ENCODE measurements at places on chromosomes 2 and 18.

- DNase-seq: no peak
These were observed 11.4 kb downstream of the HK2 start for GRCh38 chr2:74845217-74845751.

- DNase-seq: no peak
These were observed 29.4 kb upstream of the WDR75 start for GRCh38 chr2:189411860-189412259.

DNA sequence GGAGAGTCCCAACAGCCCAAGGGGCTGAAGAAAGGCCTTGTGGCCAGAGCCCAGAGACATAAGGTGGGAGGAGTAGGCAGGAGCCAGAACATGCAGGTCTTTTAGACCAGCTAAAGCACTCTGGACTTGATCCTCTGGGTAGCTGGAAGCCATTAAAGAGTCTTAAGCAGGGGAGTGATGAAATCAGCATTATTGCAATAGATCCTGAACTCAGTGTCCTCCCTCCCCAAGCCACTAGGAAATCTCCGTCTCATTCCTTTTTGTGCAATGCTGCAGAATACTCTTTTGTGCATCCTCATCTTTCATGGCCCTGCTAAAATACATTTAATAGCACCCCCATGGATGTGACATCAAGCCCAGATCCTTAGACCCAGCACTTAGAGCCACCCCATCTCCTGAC is 58.6 kb upstream of the ZCCHC2 start:
- no peak for DNase-seq

GRCh38 chr2:208820014-208820688 is 413.6 kb downstream of the PTH2R start:
- DNase-seq: no peak

- DNase-seq: no peak
These were observed 210.7 kb downstream of the KLHL29 start for GRCh38 chr2:23595601-23596251.

DNA sequence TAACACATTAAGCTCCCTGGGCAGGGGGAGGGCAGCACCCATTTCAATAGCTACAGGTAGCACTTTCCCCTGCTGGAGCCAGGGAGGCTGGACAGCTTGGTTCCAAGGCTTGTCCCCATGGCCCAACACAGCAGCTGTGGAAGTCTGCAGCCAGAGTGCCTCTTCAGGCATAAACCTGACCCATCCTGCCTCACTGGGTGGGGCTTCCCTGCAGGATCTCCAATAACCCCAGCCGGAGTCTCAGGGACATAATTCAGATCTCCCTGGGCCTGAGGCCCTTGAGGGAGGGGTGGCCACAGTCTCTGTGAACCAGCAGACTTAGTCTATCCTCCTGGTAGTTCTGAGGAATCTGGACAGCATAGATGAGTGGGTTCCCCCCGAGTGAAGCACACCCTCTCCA is 1001.9 kb upstream of the CHAC2 start:
- DNase-seq: no peak

GRCh38 chr18:7358989-7359726 is 128.3 kb downstream of the LRRC30 start:
- no peak for DNase-seq

DNA sequence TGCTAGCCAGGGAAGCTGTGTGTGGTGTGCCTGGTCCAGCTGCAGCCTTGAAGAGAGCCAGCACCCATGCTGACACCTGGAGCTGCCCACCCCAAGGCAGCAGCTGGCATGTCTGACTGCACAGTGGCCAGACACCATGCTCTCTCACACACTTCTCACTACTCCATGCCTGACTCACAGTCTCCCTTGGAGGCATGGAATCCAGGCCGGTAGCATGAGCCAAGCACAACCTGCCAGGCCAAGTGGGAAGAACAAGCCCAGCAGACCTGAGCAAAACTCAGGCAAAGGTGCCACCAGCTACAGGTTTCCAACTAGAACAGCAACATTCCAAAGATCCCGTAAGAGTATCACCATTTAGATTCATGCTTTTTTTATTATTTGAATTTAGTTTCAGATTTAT is 625.3 kb upstream of the LRRTM4 start:
- no peak for DNase-seq

DNA sequence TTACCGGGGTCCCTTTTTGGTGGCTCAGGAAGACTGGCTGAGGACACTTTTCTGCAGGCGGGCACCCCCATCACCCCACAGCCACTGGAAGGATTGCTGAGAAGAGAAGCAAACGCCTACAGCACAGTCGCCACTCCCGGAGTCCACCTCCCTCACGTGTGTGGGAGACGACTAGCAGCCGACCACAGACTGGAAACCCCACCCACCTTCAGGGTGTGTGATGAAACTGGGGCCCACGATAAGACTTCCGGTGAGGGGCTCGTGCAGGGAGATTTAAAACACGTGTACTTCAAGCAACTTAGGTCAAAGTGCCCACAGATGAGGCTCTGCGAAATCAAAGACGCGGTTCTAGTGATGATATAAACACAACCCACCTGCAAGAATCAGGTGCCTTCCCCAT is 26.3 kb downstream of the MBP start:
- peak; percentile 67 for DNase-seq

Measured in activated naive CD4-positive, alpha-beta T cell treated with anti-CD3 and anti-CD28 coated beads, Interleukin-2, amount 50 U/mL, for 16 hours (primary cell).